ENCODE measurements at places on chromosomes 6 and 20.

GRCh38 chr6:108610957-108611586 is 50.4 kb downstream of the FOXO3 start:
- no peak for DNase-seq

DNA sequence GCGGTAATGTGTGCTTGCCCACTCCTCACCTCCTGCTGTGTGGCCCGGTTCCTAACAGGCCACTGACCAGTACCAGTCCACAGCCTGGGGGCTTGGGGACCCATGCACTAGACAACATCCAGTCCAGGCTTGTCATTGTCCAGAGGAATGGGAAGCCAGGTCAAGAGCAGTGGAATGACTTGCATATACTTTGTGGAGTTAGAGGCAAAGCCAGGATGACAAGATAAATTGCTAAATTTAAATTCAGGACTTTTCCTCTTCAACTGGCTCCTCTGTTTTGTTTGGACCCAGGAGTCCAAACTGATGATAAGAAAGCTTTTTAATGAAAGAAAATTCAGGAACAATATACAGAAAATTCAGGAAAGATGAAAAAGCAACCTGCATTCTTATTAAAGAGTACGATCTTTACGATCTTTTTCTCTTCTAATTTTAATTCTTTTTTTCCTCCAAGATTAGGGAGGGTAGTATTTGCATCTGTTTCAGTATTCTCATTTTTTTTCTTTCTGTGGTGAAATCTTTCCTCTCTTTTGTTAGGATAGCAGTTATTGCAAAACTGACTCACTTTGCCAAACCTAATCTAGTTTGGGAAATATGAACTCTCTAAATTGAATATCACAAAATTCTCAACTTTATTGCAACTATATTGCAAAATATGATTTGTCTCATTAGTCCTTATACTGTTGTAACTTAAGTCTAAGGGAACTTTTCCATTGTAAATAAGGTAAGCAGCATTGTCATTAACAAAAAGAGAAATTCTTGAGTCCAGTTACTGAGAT is 48.2 kb downstream of the DCBLD1 start:
- DNase-seq, result no peak

- no peak for DNase-seq
Observed at GRCh38 chr6:154954347-154954746, 40.8 kb upstream of the TIAM2 start.

- no peak for DNase-seq
Observed at GRCh38 chr6:72720464-72720863, 98.6 kb downstream of the KCNQ5 start.

- no peak for DNase-seq
Observed at GRCh38 chr20:14536738-14537137, 199.3 kb upstream of the FLRT3 start.

- DNase-seq, result no peak
Observed at GRCh38 chr6:133241901-133242636, 912 bp downstream of the EYA4 start.

DNA sequence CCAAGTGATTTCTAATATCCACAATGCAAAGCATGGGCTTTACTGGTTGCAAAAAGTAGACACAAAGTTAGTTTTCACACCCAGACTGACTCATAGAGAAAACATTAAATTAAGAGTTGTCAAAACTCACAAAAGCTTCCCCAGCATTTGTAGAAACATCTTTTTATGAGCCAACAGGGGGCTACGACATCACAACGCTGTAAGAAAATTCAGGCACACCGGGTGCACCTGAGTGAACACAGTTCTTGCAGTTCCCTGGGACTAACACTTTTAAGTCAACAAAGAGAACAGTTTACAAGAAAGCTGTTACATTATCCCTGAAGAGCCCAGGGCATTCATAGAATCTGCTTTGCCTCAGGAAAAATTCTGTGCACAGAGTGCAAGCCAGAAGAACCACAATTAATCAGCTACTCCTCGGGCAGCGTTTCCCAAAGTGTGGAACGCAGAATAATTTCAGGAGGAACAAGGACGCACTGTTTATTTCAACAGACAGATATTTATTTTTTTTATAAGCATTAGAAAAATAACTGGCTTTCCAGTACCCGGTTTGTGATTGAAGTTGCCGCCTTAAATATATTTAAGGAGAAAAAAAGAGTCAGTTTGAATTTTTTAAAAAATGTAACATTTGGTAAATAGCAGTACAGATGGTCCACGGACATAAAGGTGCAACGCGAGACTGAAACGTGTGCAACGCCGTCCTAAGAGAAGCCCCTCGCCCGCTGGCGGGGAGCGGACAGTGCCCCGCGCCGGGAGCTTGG is 1.2 kb downstream of the NCOA5 start:
- no peak for DNase-seq

- no peak for DNase-seq
Observed at GRCh38 chr6:157380458-157380778, 572 bp upstream of the ZDHHC14 start.

- DNase-seq, result no peak
Observed at GRCh38 chr6:20688710-20689500, 154.6 kb downstream of the CDKAL1 start.

DNA sequence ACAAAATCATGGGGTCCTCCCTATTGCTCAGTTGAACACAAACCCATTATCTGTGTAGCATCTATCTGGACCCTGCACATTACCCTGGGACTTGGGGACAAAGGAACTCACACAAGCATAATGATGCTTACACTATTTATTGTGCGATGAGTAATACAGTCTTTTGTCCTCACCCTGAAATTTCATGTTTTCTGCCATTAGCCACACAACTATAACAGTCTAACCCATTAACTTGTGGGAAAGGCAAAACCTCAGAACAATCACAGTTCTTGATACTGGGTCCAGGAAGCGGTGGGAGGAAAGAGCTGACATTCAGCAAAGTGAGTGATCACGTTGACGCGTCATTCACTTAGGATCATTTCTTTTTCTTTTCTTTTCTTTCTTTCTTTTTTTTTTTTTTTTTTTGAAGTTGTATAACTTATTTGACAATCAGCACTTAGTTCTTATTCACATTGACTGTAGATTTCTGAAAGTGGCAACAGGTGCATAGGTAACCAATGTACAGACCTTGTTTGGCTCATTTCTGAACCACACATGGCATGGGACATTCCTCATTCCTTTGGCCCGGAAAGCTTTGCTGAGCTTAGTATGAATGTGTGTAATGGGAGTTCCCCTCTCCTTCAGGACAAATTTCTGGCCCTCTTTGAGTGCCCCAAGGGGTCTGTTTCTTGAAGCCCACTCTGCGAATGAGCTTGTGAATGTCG is 94.8 kb upstream of the CNKSR3 start:
- DNase-seq, result no peak

DNA sequence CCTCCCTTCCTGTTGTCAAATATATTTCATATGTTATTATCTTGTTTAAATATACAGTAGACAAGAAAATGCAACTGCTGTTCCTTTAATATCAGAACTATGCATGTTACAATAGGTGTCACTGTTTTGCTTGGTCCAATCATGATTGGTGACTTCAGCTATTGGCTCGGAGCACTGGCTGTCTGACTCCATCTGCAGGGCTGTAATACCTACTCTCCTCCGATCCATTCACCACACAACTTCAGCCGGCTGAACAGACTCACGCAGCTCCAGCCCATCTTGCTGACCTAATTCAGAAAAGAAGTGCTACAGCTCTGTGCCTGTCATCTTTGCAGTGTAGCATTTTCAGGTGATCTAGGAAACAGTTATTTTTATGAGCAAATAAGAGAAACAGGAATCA is at the start of gene BTBD3:
BTBD3 (plus strand) TSS at position 231 of the 400 bp plus-strand sequence. CDS start 383 bp downstream, outside the sequence.
- DNase-seq, result no peak

- no peak for DNase-seq
Observed at GRCh38 chr6:133262804-133263203, 21.6 kb downstream of the EYA4 start.

DNA sequence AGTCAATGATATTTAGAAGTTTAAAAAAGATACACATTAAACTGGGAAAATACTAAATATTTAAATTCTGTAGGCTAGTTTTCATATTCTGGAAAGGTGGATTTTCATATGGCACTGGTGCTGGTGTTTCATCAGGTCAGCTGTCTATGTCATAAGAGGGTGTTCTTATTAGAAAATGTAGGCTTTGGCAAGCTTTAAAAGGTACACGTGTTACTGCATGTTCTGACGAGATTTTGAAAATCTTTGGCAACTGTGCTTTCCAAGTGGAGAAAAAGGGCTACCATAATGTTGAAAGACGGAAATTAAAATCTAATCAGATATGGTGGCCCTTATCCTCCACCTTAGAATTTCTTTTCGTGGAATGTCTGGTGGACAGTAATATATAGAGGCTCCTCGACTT is 30.0 kb downstream of the SLC22A3 start:
- no peak for DNase-seq

- DNase-seq, result no peak
Observed at GRCh38 chr20:35151736-35152135, 4.6 kb upstream of the EDEM2 start.

DNA sequence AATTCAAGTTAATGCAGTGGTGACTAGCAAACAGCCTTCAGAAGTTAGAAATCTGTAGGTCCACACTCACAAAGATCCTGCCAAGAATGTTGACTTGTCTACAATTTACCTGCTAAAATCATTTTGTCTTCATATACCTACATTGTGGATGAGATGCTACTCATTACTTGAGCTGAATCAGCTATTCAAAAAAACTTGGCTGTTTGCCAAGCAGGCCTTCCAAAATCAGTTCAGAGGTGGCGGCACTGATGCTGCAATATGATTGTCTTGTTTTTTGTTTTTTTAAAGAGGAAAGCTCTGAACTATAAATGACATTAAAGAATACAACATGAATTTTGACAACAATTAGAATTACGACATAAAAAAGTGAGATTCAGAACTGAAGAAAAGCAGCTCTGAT is 354.7 kb upstream of the KHDRBS2 start:
- DNase-seq, result no peak

GRCh38 chr6:16183187-16183664 is 54.3 kb downstream of the MYLIP start:
- DNase-seq, result no peak

DNA sequence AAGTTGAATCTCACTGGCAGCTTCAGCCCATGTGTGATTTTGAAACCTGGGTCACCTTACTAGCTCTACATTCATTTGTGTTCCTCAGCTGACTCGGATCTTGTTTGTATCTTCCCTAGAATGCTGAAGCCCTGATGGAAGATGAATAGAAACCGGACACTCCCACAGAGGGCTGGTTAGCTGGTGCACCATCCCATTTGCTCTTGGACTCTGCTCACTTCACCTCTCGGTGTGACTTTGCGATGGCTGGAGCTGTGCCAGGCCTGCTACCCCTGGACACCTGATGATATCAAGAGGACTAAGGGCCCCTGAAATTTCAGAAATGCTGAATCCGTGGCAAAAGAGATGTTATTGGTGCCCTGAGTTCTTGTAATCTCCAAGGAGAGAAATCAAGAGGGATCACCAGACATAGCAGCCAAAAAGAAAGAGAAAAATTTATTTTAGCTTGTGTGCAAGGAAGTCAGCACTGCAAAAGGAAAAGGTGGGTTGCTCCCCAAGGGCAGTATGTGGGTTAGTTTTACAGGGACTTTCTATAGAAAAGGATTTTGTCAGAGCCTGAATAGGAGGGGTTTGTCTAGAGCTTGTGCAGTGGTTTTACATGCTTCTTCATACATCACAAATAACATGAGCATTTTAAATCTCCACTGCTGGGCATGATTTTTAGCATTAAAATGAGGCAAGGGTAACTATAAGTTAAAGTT is 426.3 kb upstream of the NOX3 start:
- DNase-seq, result no peak

- DNase-seq, result no peak
Observed at GRCh38 chr20:61477451-61477861, 225.4 kb downstream of the CDH4 start.

DNA sequence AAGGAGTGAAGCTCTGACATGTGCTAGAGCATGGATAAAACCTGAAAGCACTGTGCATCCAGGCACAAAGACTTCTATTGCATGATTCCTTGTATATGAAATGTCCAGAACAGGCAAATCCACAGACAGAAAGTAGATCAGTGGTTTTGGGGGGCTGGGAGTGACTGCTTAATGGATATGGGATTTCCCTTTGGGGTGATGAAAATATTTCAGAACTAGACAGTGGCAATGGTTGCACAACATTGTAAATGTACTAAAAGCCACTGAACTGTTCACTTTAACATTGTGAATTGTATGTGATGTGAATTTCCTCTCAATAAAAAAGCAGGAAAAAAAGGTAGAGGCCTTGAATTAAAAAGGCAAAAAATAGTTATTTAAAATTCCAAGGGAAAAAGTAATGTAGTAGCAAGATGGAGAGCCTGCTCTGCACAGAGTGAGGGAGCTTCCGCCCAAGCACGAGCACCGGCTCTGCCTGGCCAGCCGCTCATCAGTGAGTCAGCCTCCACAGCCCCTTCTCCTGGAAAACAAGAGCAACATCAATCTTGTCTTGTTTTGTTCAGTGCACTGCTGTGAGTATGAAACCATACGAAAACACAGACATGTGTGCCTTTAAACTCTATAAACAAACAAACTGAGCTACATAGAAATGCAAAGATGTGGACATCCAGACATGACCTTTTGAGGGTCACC is 74.6 kb upstream of the THBS2 start:
- DNase-seq, result no peak

GRCh38 chr6:19231878-19232561 is 605.1 kb upstream of the ID4 start:
- peak; percentile 81 for DNase-seq

GRCh38 chr6:15960740-15961634 is 167.9 kb upstream of the MYLIP start:
- no peak for DNase-seq

DNA sequence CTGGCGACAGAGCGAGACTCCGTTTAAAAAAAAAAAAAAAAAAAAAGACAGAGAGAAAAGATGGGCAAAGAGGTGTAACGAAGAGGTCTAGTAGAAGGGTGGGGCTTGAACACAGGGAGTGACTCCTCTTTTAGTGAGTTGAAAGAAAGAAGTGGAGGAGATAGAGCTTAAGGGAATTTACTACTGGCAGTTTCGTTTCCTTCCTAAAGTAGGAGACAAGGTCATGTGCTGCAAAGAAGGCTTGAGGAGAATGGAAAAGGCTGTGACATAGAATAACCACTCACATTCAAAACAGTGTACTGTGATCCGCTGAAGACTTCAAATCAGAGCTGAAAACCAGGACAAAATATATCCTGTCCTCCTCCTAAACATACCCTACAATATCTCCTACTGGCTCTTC is 63.8 kb upstream of the EIF2S2 start:
- DNase-seq, result no peak

All from anterior cingulate cortex (tissue), 58 donors.